CD4-positive, alpha-beta T cell treated with Interleukin-1 beta for 1 hour (primary cell): ENCODE measurements at places on chromosomes 11 and 22.

DNA sequence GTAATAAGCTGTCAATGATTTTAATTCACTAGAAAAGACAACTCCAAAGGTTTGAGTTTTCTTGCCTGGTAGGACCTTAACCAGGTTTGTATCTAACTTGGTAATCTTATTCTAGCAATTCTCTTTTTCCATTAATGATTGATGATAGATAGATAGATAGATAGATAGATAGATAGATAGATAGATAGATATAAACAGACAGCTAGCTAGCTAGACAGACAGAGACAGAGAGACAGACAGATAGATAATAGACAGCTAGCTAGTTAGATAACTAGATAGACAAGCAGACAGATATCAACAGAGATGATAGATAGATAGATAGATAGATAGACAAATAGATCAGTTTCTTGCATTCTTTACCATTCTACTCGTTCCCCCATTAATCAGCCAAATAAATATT, 15.3 kb downstream of the TMPRSS6 start:
- no peak for DNase-seq

- DNase-seq: no peak
Measured at GRCh38 chr11:31871310-31872075, 60.4 kb upstream of the PAX6 start.

- DNase-seq: no peak
Measured at GRCh38 chr11:124301548-124301947, 12.2 kb downstream of the OR8D1 start.

GRCh38 chr22:30390974-30391691, 3.9 kb upstream of the RNF215 start:
- DNase-seq: peak; percentile 85

DNA sequence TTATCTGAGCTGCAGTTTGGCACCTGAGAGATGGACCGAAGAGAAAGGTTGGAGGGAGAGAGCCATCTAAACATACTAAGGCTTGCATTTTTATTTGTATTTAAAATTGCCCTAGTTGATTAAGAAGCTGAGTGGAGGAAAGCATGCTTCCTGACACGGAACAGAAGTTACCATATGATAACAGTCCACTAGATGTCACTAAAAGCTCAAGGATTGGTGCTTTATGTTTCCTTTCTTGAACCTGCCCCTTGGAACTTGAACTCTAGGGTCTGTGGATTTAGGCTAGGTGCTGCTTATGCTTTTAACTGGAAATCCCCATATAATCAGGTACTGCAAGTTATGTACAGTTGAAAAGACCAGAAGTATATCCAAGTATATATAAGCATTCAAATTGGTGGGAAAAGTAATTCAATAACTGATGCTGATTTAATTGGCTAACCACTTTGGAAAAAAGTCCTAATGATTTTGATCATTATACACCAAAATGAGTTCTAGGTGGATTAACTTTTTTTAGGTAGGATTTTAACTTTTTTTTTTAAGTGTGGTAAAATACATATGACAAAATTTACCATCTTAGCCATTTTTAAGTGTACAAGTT, 9.5 kb downstream of the RBMXL2 start:
- DNase-seq: peak; percentile 48

- DNase-seq: no peak
Measured at GRCh38 chr11:95442531-95443050, 211.6 kb upstream of the SESN3 start.

DNA sequence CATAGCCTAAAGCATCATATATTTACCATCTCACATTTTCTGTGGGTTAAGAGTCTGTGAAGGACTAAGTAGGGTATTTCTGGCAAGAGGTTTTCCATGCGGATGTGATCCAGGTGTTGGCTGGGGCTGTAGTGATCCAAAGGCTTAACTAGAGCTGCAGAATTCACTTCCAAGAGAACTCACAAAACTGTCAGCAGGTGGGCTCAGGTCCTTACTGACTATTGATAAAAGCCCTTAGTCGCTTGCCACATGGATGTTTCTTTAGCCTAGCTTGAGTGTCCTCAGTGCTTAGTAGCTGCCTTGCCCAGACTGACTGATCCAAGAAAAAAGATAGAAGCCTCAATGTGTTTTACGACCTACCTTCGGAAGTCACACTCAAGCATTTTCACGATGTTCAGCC, 250.8 kb downstream of the CNTN5 start:
- no peak for DNase-seq

GRCh38 chr22:23284504-23285033, 104.3 kb downstream of the BCR start:
- DNase-seq: no peak

DNA sequence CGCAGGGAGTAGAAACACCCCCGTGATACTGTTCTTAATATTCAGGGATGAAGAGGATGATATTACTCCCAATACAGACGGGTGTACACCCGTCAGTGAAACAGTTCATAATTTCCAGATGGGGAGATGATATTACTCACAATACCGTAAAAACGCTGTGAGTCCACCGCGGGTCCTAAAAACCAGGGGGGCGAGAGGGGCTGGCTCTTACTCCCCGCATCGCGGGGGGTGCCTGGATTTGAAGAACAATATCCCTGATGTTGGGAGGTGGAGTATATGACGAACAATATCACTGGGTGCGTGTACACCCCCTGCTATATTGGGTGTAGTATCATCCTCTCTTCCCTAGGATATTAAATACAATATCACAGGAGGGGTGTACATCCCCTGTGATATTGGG, 20.5 kb upstream of the APOL5 start:
- no peak for DNase-seq

- DNase-seq: no peak
Measured at GRCh38 chr11:119189393-119189792, 4.1 kb downstream of the NHERF4 start.

GRCh38 chr11:75626889-75627529, 41.8 kb downstream of the MAP6 start:
- no peak for DNase-seq

- no peak for DNase-seq
Measured at GRCh38 chr11:72670041-72670440, 4.2 kb downstream of the PDE2A start.

DNA sequence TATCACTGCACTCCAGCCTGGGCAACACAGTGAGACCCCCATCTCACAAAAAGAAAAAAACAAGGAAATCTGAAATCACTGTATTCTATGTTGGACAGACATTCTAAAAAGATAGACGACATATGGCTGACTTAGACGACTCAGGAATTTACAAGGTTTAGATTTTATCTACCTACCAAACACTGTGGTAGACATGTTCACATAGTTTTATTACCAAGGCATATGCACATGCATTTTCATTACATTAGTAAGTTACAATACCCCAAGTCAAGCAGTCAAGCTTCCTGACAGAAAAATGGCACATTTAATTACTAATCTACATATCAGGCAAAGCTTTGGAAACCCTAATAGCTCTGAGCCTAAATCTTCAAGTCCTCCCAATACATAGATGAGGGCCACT, 262.2 kb downstream of the TTC28 start:
- DNase-seq: no peak

DNA sequence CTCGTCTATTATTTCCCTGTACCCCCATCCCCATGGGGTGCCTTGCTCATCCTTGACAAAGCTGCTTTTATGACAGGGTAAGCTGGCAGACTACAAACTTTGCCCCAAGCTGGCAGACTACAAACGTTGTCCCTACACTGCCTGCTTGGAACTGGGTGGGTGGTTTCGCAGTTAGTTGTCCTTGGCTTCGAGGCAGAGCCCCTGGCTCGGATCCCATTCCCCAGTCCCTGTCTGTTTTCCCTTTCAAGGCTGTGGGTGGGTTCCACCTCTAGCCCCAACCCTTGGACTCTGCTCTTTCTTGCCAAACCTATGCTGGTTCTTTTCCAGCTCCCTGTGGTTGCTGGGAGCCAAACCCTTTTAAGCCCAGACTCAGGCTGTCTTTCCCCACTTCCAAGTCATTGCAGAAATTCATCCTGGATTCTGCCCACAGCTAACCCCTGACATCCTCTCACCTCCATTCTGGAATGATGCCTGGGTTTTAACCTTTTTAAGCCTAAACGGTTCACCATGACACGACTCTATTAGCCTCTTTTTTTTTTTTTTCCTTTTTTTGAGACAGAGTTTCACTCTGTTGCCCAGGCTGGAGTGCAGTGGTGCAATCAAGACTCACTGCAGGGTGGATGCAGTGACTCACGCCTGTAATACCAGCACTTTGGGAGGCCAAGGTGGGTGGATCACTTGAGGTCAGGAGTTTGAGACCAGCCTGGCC, 9.2 kb upstream of the RBM14 start:
- no peak for DNase-seq

DNA sequence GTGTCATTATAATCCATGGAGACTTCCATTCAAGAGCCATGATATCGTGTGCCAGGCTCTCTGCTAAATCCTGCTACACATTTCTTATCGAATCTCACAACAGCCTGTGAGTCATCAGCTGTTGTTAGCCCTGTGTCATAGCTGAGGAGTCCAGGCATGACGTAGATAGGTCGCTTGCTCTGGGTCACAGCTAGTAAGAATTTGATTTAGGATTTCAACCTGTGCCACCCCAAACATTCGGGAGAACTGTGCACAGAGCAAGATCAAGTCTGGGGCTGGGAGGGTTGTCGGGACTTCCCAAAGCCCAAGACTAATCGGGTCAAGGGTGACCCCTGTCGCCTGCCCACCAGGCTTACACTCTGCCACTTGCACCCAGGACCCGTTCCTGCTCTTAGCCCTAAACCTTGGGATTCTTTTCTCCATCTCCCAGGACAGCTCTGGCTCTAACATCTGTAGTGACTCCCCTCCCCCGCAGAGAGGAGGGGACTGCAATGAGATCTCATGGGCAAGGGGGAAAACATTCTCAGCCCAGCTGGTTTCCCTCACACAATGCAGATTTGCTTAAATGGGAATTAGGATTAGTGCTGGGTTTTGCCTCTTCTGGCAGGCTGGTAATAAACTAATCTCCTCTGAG, 34.3 kb downstream of the TSPAN18 start:
- no peak for DNase-seq

DNA sequence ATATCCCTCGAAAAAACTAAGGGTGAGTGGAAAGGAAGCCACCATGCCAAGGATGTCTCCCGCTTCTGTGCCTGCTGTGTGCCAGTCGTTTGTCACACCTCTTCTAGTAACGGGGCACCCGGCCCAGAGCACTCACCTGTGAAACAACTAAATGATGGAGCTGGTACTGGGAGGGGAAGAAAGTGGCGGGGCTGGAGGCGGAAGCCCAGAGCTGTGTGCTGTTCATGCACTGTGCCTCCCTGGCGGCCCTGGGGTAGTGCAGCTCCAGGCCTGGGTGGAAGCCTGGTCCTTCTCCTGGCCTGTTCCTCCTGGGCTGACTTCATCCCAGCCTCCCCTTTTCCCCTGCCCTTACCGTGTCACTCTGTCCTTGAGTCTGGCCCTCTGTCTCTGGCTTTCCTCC, 130.2 kb downstream of the CEP164 start:
- no peak for DNase-seq

DNA sequence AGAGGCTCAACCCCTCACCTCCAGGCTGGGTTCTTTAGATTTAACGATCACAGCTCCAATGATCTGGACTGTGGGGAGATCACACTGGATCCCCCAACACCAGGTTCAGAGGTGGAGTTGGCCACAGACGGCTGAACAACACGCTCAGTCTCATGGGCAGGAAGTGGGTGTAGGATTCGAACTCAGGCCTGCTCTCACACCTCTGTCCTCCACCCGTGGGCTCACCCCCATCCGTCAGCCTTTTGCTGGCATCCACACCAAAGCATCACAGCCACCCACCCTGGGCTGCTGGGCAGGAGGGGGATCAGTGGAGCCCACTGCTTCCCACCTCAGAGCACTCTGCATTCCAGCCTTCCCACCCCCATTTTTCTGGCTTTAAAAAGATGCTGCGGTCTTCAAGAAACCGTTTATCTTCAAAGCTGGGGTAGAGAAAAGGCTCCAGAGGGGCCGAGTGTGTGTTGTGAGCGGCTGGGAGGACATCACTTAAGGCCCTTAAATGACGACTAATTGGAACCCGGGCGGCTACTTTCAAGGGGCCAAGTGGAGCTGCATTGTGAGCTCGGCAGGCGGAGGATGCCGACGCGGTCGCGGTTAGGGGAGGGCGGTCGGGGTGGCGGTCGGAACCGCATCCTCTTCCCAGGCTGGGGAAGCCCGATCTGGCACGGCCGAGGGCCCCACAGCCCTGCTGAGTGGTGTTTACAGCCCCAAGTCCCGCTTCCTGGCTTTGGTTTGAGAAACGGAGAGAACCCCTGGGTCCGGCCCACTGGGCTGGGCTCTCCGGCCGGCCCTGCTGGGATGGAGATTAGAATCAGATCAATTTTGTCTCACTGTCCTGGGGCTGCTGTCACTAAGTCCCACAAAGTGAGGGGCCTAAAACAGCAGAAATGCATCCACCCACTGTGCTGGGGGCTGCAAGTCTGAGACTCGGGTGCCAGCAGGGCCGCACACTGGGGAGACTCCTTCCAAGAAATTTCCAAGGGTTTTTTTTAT, 15.9 kb upstream of the FGF3 start:
- DNase-seq: no peak

GRCh38 chr22:42080287-42080686, 787 bp downstream of the SMDT1 start:
- peak; percentile 7 for DNase-seq

DNA sequence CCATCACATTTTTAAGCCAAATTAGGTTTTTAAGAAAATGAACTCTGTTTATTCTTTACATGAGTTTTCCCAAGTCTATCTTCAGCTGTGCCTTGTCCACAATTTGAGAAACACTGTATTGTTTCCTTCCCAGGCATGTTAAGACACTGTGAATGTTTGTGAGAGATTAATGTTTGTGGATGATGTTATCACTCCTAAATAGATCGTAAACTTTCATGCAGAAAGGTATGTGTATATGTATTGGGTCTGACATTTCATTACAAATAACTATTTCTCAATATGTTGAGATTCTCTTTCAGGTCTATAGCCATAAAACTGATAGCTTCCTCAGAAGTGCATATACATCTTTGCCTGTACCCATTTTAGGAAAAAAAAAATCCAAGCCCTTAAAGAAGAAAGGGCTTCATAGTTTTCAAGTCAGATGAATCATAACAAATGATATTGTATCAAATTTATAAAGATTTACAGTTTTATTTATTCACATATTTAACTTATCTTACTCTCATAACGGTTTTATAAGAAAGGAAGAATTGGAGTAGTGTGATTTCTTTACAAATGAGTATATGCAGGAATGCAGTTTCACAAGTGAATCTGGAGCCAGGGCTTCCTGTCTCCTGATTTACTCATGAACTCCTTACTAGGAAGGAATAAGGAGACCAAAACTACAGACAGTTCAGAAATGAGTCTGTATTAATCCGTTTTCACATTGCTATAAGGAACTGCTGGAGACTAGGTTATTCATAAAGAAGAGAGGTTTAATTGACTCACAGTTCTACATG, 11.2 kb downstream of the OR8D1 start:
- no peak for DNase-seq
